T-helper 22 cell (primary cell): ENCODE measurements at places on chromosomes 7 and 10.

- no peak for DNase-seq
Measured at GRCh38 chr10:33780961-33781360, 446.5 kb upstream of the NRP1 start.

DNA sequence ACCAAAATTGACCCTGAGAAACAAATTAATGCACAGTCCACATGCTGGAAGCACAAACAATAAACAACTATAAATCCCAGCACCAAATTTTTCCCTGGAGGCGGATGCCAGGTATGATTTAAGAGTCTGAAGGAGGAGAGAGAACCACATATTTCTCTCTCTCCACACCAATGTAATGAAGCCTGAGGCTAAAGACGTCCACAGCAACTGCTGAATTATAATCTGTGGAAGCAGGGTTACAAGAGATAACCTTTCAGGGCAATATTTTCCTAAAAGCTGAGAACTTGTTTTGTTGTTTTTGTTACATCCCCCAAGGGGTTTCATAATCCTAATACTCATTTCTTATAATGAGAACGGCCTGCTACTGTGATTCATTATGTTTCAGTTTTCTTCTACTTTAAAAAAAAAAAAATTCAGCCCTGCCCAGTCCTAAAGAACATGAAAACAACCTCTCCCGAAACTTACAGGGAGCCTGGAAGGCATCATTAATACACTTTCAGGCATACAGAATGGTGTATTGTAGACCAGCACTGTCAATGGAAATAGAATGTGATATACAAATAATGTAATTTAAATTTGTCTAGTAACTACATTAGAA is 48.5 kb upstream of the ABLIM1 start:
- no peak for DNase-seq

- no peak for DNase-seq
Measured at GRCh38 chr10:35386594-35387174, 50.4 kb downstream of the CCNY start.

GRCh38 chr10:24272374-24272773 is 63.4 kb downstream of the KIAA1217 start:
- no peak for DNase-seq

DNA sequence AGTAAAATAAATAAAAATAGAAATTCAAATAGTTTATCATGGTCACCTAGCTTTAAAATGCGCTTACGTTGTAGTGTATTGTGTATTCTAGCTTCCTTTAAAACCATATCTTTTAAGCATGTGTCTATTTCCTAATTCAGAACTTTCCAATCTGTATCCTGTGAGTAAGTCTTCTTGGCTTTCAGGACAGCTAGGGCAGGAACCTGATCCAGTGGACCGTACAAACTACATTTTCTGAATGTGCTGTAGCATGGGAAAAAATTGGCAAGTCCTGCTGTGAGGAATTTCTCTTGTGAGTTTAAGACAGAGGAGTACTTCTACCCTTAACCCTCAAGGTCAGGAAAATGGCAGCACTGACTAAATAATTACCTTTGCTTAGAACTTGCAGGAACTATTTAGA is 12.1 kb downstream of the OPN1SW start:
- no peak for DNase-seq
